Chondrocyte (in vitro differentiated cells): ENCODE measurements at places on chromosomes 1 and 21.

- DNase-seq: no peak
Measured at GRCh38 chr1:200739702-200740570, 1.2 kb downstream of the CAMSAP2 start.

GRCh38 chr21:15203740-15204139 is 138.9 kb upstream of the NRIP1 start:
- DNase-seq: no peak

GRCh38 chr1:221886743-221887414 is 145.0 kb upstream of the DUSP10 start:
- no peak for DNase-seq

GRCh38 chr1:2472561-2473177 is 3.4 kb upstream of the PLCH2 start:
- no peak for DNase-seq

DNA sequence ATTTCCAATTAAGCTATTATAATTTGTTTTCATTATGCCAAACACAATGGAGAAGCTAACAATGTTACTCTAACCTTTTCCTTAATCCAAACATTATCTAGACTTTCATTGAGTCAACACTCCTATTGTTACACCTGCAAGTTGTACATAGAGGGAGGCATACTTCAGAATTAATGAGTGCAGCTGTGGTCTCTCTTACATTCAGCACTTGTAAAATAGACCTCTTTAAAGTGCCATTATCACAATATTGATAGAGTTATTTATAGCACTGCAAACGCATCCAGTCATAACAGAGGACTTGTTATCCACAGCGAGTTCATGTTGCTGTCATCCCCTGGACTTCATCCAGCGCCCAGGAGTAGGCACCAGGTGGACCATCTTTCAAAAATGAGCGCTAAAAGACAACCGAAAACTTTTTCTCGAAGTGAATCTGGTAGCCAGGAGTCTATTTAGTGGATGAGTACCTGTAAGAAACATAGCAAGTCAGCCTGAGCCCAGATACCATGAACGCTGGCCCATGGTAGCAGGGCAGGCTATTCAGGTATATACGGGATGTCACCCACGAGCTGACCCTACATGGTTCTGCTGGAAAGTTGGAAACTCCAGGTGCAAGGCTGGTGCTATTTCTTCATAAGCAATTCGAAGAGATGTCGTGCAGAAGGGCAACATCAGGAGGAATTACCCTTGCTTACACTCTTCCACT is 70.6 kb upstream of the NFIA start:
- DNase-seq: no peak

GRCh38 chr1:115012434-115012833 is 17.2 kb upstream of the TSHB start:
- DNase-seq: no peak

DNA sequence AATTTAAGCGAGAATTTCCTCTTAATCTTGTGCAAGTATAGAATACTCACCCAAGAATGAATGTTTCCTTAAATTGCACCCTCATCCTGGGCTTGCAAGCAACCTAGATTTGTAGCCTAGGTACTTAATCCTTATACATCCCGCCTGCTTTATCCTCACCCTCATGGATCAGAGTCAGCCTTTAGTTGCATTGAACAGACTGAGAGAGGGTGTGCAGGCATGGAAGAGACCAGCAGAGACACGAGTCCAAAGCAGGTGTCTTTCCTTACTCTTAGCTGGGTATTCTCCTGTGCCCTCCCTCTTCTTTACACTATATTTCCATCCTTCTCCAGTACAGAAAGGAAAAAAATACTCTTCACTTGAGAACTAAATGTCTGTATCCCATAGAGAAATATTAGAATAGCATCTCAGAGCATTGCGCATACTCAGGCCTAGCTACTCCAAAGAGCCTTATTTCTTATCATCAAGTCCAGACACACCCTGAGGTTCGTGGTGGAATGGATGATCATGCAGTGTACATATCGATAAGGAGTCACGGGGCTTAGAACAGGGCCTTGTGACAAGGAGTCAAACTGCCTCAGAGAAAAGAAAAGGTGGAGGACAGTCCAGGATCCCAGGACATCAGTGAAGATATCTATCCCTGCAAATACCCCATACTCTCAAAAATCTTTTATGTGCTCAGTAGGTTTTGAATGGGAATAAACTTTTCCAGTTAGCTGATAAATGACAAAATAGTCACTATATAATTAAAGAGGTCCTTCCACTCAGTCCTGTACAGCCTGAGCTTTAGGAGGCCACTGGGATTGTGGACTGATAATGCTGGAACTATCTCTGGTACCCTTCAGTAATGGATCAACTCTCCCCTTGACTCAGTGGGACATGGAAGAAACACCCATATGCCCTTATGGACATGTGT is 297.9 kb downstream of the GRIK1 start:
- DNase-seq: no peak

DNA sequence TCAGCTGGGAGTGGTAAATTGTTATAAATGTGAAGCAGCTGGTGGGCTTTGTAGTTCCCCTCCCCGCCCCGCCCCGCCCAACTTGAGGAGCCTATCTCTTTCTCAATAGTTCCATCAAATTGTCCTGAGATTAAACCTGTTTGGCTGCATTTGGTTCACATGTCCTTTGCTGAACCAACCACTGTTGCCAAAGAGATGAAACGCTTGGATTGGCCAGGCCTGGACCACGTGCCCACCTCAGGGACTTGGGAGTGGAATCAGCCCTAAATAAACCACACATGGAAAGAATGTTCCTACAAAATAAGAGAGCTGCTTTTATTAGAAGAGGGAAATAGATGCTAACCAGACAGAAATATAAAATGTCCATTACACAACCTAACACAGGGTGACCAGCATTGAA is 424.9 kb upstream of the KAZN start:
- no peak for DNase-seq

DNA sequence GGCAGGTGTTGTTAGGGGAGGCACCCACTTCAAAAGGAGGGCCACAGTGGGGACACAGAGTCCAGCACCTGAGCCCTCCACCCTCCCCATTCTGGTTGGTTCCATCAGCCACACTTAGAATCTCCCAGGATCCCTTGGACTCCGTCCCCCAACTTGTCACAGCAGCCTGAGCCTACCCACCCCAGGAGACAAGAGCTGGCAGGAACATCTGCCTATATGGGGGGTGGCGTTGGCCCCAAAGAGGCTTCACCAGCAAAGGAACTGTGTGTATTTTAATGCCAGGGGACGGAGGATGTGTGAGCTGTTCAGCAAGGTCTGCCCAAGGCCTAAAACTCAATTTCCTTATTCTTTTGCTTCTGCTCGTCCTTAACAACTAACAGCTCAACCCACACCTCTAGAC is 86.4 kb upstream of the TMEM51 start:
- DNase-seq: no peak

DNA sequence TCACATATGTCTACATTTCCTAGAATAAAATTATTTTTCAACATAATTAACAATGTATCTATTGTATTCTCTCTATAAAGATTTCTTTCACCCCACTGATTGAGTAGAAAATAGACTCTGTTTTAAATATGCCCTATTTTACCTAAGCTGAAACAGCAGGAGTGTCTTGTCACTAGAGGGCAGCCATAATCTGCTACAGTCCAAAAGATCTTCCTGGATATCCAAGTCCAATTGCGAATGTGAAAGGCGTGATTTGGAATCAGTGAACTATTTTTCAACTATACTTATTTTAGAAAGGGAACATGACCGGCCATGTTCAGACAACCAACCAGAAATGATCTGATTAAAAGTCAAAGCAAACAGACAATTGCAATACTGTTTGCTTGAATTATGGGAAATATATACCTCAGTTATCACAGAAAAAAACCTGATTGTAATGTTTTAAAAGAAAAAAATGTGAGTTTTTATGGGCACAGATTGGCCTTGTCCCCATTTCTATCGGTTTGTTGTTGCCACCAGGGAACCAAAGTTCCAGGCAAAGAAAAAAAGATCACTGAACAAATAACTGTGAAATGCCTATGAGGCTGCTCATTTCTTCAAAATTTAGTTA is 1211.0 kb upstream of the ADGRL4 start:
- DNase-seq: no peak

DNA sequence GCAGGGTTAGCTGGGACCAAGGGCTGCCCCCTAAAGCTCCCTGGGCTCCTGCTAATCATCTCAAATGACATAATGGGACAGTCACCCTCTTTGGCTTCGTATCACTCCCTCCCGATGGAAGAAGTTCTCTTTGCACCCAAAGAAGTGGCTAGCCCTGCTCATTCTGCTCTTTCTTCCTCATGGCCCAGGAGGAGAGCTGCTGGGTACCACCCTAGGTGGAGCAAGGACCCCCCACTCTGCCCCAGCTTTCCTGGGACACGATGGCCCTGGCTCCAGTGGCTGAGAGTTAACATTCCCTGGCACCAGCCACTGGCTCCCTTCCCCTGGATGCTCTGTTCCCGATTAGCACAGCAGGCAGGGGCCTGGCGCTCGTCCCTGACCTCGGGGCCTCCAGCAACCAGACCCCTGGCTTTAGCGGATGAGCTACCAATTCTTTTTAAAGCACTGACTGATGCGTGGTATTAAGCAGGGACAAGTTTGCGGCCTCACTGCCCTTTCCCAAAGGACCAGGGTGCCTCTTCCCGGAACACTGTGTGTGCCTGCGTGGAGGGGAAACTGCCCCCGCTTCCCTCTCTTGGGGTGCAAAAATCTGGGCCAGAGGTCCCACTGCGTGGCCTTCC is 1.2 kb downstream of the MYOM3 start:
- no peak for DNase-seq

GRCh38 chr21:29313662-29314408 is 15.1 kb downstream of the BACH1 start:
- DNase-seq: no peak

- DNase-seq: no peak
Measured at GRCh38 chr1:45205011-45205909, 1.1 kb downstream of the ZSWIM5 start.

DNA sequence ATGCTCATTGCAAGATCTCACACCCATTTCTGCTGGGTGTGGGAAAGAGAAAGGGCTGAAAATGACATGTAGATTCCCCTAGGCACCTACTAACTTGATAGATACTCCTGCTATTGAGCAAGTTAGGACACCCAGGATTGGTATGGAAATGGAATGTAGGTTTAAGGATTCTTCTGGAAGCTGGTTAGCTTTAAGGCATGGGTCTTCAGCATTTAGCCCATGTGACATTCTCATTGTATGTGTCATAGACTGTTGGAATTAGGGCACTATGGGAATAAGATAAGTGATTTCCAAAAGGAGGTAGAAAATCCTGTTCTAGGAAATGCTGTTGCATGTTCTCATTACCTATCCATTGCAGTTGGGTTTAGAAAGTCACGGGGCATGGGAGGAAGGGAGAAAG is 76.2 kb downstream of the DISC1 start:
- DNase-seq: no peak

DNA sequence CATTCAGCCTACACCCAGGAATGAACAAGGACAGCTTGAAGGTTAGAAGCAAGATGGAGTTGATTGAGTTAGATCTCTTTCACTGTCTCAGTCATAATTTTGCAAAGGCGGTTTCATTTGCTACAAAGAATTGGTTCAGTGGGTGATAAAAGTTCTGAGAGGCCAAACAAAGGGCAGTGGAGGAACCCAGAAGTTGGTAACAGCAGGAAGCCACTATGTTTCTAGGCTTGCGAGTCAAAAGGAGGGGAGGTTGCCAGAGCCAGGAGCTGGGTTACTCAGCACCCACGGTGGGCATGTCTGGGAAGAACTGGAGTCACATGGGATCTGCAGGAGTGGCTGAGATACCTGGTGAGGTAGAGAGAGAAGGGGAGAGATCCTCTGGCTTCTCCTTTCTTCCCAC is 64.2 kb upstream of the MRPS6 start:
- no peak for DNase-seq

GRCh38 chr1:211478801-211479578 is 13.0 kb downstream of the RD3 start:
- no peak for DNase-seq

- no peak for DNase-seq
Measured at GRCh38 chr1:48876330-48876785, 99.7 kb upstream of the BEND5 start.

DNA sequence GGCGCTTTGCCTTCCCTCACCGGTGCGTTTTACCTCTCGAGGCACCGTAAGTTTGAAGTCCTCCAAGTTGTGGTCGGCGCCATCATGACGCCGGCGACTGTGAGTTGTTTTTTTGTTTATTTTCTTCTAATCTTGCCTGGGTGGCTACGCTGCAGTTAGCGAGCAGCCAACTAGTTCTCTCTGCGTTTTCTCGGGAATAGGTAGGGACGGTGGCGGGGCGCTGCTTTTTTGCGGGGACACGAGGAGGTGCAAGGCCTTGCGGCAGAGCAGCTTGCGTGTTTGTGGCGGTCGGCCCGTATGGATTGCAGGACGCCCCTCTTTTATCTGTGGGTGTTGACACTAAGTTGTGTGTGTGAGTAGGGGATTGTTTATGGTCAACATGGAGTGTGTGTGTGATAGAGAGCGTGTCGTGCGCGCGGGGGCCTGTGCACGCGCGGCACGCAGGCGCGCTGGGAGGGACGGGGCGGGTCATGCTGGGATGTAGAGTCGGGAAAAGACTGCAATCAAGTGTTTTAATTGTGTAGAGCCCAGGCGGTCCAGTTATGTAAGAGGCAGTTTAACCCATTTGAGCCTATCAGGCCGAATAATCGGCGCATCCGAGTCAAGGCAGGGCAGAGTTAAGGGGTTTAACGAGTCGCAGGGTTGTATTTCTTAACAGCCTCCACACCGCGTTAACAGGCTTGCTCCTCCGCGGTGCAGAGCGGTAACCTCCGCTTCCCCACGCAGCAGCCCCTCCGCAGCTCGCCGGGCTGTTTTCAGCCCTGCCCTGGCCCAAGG is 1.2 kb upstream of the NEGR1 start:
- peak; percentile 79 for DNase-seq

GRCh38 chr21:41500931-41501381 is 7.0 kb downstream of the TMPRSS2 start:
- no peak for DNase-seq

- DNase-seq: no peak
Measured at GRCh38 chr1:17098446-17099317, 20.6 kb downstream of the PADI2 start.

DNA sequence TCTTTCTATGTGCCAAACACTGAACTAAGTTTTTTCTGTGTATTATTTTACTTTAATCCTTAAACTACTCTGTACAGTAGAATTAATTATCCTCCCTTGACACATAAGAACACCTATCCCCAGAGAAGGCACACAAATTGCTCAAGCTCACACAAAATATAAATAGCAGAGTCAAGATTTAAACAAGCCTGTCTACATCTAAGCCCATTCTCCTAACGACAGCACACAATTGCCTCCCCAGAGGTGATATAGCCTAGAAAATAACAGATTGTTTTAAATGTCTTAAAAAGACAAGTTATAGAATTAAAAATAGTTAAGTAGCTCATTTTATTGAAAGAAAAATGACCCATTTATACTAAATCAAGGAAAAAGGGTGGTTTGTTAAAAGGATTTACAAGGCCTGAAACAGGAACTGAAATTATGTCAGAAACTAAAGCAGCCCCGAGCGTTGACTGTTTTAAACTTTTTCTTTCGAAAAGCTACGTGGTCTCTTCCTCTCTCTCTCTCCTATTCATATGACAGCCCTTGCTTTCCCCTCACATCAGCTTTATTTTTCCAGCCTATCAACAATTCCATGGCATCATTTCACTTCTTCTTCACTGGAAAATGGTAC is 30.5 kb downstream of the TNFSF18 start:
- no peak for DNase-seq
